A673 (cell line): ENCODE measurements at places on chromosomes 11 and 22. TPM values are rescaled to one million over a fixed set of nuclear protein-coding genes. Genes with fewer than 3 reads are reported as not detected.

The MLC1 gene
- 0.37 and 0.75 TPM in 2 replicates for total RNA-seq

The CRYBA4 gene
- total RNA-seq = not detected in 2 replicates

The RHOD gene
- total RNA-seq = 0.83 and 0.88 TPM in 2 replicates

DNA sequence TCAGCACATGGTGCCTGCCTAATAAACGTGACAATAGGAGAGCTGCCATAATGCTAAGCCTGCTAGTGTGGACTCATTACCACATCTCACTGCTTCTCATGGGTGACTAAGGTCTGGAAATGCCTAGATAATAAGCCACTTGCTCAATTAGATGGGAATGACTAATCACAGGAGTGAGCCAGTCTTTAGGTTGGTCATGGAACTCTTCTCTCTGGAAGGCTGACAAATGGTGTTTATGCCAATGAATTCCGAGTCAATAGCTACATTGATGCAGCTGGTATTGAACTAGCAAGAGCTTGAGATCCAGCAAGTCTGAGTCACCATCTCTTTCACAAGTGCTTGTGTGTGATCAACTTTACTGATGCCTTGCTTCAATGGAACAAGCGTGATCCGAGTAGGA lies 334.9 kb downstream of the OPCML start:
- no peak for DNase-seq

GRCh38 chr22:17199003-17199731 lies 20.1 kb downstream of the ADA2 start:
- DNase-seq = peak; percentile 25
